Activated naive CD4-positive, alpha-beta T cell (primary cell): ENCODE measurements at places on chromosomes 1 and 21.

GRCh38 chr1:64519901-64520300 lies 50.0 kb downstream of the CACHD1 start:
- no peak for DNase-seq

- DNase-seq = no peak
These were observed 15.4 kb downstream of the ZP4 start for GRCh38 chr1:237875291-237875690.

GRCh38 chr1:155320252-155320651 lies 442 bp upstream of the RUSC1 start:
- no peak for DNase-seq

DNA sequence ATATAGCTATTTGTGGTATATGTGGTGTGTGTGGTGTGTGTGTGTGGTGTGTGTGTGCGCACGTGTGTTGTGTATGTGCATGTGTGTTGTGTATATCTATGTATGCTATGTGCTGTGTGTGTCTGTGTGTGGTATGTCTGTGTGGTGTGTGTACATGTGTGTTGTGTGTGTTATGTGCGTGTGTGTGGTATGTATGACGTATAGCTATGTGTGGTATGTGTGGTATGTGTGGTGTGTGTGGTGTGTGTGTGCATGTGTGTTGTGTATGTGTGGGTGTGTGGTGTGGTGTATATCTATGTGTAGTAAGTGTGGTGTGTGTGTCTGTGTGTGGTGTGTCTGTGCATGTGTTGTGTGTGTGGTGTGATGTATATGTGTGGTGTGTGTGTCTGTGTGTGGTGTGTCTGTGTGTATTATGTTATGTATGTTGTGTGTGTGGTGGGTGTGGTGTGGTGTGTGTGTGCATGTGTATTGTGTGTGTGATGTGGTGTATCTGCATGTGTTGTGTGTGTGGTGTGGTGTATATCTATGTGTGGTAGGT lies 59.8 kb downstream of the EDN2 start:
- DNase-seq = no peak

GRCh38 chr1:210584439-210585113 lies 255.9 kb downstream of the HHAT start:
- peak; percentile 8 for DNase-seq

- DNase-seq = no peak
These were observed 144.2 kb upstream of the BEND5 start for GRCh38 chr1:48920851-48921250.

DNA sequence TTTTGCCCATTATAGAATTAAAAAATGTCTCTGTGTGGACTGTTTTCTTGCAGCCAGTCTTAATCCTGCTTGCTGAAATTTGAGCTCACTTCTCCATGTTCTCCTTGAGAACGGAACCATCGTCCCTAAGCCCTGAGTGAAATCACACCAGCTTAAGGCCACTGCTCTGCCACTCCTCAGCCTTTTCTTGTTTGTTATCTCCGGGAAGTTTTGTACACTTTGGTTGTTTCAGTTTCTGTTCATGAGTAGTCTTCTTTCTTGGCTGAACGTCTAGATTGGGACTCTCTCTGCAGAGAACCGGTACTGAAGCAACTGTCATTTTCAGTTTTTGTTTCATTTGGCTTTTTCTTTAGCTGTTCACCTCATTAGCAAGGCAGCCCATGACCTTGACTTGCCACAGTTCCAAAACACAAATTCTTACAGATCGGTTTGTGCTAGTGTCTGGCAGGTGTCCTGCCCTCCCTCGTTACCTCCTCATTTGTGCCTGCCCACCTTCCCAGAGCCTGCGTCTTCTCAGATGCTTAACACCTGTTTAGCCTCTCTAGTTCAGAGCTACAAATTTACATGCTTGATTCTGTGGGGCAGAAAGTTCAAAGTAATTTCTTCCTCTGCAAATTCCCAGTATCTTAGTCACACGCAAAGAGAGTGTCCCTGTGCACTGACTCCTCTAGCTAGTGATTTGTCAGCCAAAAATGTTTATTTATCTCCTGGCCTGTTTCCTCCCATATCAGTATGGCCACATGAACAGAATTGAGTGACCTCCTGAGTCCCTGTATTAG lies 12.4 kb downstream of the PSEN2 start:
- no peak for DNase-seq

GRCh38 chr1:119544165-119544762 lies 37.3 kb downstream of the HSD3B1 start:
- DNase-seq = no peak

GRCh38 chr1:52550447-52550846 lies 2.4 kb downstream of the TUT4 start:
- no peak for DNase-seq

DNA sequence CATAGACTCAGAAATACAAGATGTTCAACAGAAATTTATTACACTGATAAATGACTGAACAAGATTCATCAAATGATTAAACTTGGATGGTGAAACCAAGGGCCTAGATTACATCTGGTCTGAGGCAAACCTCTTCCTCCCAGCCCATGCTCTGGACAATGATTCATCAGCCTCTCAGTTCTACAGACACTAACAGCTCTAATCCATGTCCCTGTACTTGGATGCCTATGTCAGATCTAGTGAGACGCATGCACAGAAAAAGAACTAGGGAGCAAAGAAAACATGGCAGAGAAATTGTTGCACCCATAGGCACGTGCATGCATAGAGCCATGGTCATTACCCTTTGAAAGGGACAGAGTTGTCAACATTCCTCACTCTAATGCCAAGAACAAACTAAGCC lies 250.1 kb downstream of the KCNH1 start:
- no peak for DNase-seq

GRCh38 chr1:111133866-111134265 lies 6.0 kb downstream of the DRAM2 start:
- DNase-seq = no peak
